NB4 (cell line): ENCODE measurements at places on chromosomes 7 and 10.

DNA sequence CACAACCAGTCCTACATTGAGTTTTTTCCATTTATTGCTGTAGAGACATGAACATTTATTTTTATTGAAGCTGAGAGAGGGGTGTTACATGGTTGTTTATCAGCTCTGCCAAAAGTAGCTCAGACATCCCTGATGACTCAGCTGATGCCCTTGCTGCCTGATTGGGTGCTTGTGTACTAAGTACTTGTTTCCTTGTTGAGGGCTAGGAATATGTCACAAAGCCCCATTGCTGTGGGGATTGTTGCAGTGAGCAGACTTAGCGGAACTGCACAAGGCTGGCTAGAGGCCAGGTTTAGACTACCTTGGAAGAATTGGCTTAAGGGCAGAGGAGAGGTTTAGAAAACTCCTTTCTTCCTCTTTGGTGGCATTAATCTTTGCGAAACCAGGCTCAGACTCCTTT lies 110.6 kb downstream of the AUTS2 start:
- peak; percentile 24 for DNase-seq

DNA sequence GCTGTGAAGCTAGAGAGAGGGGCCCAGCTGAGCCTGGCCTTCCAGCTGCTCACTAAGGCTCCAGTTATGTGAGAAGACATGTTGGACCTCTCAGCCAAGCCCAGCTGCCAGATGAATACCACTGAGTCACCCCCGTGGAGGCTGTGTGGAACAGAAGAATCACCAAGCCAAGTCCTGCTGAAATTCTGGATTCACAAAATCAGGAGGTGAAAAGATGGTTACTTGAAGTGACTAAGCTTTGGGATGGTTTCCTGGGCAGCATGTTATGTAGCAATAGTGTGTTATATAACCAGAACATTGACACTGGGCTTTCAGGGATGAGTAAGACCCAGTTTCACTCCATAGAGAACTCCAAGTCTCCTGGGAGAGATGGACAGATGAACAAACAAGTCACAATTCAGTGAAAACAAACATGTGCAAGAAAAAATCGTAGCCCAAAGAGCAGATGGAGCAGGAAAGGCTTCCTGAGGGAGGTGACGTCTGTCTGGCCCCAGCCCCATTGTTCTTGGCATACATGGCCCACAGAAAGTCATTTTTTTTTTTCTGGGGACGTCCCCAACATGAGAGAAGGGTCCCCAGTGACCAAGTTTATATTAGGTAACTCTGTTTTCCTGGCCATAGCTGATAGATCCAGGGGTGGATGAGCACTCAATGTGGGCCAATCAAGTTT lies 64.1 kb upstream of the PDZD8 start:
- no peak for DNase-seq

DNA sequence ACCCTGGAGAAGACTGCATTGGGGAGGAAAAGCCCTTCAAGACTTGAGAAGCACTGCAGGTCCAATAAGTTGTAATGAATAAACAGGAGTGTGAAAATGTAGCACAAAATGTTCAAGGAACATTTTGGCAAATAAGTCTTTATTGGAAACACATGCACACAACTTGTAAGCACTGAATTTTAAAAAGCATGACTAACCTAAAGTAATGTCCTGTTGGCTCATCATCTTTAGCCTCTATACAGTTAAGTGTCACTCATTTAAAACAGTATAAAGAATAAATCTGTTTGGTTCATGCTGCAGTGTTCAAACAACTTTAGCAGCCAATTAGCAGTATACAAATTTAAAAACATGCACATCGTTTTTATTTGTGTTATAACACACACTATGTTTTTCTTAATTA lies 108.6 kb downstream of the CDK6 start:
- DNase-seq, result no peak

DNA sequence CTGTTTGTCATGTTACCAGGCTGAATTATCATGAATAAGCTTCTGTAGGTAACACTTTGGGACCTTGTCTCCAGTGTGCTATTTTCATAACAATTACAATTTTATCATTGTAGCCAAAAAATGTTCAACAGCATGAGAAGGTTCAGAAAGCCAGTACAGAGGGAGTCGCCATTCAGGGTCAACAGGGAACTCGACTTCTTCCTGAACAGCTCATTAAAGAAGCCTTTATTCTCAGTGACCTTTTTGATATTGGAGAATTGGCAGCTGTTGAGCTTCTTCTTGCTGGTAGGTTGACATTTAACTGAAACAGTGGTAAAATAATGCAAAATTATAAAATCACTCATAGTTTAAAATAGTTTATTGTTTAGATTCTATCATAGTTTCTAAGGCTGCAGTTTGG lies 15.8 kb downstream of the NUP205 start:
- no peak for DNase-seq

- no peak for DNase-seq
These were observed 679.2 kb downstream of the SDK1 start for GRCh38 chr7:3980300-3980643.

GRCh38 chr7:23721456-23721855 lies 11.4 kb downstream of the STK31 start:
- no peak for DNase-seq

- no peak for DNase-seq
These were observed 20.3 kb downstream of the AASS start for GRCh38 chr7:122123746-122124145.

- DNase-seq, result no peak
These were observed 514.4 kb downstream of the INHBA start for GRCh38 chr7:41188163-41189130.

DNA sequence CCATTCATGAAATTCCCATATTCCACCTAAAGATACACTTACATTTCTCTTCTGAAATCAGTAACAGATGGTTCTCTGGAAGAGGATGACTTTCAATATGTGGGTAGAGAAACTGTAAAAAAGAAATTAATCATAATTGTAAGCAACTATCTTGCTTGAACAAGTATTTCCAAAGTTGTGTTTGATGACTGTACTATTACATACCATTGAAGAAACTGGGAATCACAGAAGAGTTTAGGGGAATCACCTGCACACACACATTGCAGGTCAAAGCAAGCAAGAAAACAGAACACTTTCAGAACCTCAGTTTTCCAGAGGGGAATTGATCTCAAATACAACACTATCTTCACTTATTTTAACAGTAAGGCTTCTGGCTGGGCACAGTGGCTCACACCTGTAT lies 33.6 kb downstream of the GSAP start:
- no peak for DNase-seq

GRCh38 chr10:112369495-112370423 lies 4.2 kb upstream of the ACSL5 start:
- DNase-seq, result no peak

DNA sequence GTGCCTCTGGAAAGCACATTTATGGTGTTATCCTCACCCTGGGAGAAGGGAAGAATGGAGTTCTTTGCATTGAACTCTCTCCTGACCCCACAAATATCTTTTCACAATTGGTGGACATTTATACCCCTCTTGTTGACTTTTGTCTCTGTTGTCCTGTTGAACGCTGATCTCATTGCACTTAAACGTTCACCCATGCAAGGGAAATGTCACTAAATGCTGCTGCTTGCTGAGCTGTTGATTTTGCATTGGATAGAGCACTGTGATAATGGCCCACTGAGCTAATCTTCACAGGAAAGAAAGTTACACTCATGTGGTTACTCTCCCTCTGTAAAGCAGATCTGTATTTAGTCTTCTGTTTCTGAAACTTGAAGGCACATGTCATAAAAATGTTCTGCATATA lies 133.4 kb downstream of the FZD1 start:
- no peak for DNase-seq

- DNase-seq, result peak; percentile 43
These were observed 21.5 kb upstream of the IKZF1 start for GRCh38 chr7:50282813-50283605.

GRCh38 chr7:100465702-100466311 lies 1.7 kb upstream of the SPACDR start:
- DNase-seq, result peak; percentile 61

DNA sequence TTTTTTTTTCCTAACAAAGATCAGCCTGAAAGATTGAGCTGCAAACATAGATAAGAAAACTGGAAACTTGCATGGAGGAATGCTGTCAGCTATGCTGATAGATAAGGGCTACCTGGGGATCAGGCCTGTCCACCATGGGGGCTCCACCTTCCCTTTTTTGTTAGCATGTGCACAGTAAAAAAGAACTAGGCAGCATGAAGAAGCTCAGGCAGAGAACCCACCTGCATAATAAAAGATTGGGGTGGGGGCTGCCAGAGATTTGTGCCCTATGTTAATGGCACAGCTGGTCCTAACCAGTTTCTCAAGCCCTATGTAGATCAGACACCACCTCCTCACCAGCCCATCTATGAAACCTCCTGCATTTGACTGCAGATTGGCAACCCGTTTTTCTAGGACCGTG lies 45.4 kb upstream of the CACNB2 start:
- no peak for DNase-seq

DNA sequence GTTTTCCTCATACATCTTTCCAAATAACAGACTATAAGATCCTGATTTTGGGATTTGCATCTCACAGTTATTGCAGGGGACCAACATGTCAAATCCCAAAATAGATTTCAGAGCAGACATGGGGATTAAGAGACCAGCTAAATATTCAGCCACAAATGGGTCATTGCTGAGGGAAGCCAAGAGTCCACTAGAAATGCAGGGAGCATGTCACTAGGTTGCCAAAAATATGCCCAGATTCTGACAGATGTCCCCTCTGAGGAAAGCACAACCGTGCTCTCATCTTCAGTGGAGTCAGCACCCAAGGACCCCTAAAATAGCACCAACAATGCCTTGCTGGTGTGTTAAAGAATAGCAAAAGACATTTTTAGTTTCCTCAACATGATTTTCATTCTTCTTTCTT lies 56.2 kb upstream of the AGK start:
- no peak for DNase-seq

DNA sequence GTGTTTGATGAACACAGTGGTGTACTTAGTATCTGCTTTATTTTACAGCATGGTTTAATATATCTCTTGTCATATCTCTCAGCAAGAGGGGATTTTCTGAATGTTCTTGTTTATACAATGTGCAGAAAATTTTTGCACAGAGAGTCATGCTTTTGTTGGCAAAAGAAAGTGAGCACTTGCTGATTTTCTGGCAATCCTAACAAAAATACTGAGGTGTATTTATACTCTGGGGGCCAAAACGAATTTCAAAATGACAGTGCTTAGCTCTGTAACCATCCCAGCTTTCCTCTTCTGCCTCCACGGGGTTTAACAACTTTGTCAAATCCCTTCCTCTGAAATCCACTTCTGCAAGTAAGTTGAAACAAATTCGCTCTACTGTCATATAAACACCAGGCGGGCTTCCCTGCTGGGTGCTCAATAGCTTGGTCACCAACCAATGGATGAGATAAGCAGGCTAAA lies 169.2 kb downstream of the NOC3L start:
- DNase-seq, result no peak

DNA sequence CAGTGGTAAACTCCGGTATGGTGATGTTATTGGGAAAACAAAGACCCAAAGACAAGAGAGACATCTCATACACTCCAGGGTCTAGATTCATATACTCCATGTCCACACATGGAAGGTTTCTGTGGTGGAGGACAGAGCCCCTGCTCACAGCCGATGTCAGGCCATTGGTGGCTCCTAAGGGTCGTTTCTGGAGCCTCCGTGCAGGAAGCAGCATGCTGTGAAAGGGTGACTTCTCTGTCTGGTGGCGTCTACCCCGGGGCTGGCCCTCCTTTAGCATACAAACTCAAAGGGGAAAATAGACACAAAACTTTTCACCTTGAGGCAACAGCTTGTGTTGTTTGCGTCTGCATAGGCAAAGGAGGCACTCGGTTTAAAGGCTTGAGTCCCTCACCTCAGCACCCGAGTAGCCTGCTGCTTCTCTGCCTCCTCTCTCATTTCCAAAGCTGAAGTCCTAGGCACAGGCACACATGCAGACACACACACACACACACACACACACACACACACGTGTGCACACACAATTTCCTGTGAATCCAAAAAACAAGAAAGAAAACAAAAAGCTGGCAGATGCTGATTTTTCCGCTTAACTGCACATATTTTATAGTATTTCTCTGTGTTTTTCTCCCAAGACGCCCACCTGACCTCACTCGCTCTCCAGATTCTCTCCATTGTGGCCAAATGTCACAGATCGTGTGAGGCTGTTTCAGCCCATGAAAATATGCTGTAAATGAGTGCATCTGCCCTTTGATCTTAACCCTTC lies 601.4 kb upstream of the MGMT start:
- no peak for DNase-seq

- no peak for DNase-seq
These were observed 20.2 kb upstream of the SUV39H2 start for GRCh38 chr10:14858338-14858960.

GRCh38 chr10:20962165-20962564 lies 65.1 kb upstream of the NEBL start:
- DNase-seq, result no peak

- no peak for DNase-seq
These were observed 515.4 kb upstream of the FZD8 start for GRCh38 chr10:36157486-36157885.

DNA sequence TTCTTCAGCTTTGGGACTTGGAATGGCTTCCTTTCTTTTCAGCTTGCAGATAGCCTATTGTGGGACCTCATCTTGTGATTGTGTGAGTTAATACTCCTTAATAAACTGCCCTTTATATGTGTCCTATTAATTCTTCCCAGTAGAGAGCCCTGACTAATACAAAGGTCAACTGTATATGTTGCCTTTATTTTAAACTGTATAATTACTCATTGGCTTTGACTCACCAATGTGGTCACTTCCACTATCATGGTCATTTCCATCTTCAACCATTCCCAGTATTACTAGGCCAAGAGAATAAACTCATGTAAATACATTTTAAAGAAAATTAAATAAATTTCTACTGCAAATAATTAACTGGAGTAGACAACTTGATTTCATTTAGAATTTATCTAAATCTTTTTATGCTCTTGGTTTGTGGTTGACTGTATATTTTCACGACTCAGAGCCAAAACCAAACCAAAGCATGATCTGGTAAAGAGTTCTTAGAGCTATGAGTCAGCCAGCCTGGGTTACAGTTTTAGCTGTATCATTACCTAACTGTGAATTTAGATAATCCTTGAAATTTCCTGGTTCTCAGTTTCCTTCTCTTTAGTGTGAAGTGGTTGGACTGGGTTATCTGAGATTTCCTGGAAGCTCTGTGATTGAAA lies 188.4 kb downstream of the PPP1R3A start:
- DNase-seq, result no peak

GRCh38 chr7:51224811-51225595 lies 91.6 kb downstream of the COBL start:
- no peak for DNase-seq

- no peak for DNase-seq
These were observed 46.1 kb upstream of the LRRC17 start for GRCh38 chr7:102866535-102867215.

DNA sequence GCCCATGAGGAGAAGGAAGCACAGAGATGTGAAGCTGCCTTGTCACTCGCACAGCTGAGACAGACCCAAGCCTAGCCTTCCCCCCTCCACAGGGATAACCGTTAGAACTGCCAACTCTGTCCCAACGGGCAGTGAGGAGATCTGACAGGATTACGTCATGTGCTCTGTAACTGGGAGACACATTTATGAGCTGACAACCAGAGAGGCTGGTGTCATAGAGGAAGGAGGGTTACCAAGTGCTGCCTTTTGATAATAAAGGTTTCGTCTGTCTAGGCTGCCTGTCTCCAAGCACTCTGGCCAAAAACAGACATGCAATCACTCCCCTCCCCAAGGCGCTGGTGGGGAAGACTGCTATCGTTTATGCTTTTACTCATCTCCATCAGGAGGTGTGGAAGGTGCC lies 165.9 kb downstream of the PLXNA4 start:
- DNase-seq, result peak; percentile 48
